ENCODE measurements at places on chromosomes 16 and 17.

GRCh38 chr16:88673716-88674379, 11.0 kb upstream of the MVD start:
- no peak for DNase-seq

- DNase-seq, result no peak
Measured at GRCh38 chr17:866568-867103, 84.5 kb downstream of the MRM3 start.

- DNase-seq, result no peak
Measured at GRCh38 chr16:64061621-64062020, 1060.2 kb downstream of the CDH11 start.

DNA sequence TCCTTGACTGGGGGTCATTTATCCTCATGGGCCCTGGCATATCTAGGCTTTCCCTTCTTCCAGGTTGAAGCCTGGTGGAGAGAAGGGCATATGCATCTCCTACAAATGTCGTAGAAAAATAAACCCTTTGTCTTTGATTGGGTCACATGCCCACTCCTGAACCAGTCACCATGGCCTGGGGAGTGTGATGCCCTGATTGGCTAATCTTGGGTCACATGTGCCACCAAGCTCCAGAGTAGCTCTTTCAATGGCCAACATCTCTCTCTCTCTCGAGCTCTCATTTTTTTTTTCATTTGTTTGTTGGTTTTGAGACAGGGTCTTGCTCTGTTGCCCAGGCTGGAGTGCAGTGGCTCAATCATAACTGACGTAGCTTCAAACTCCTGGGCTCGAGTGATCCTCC, 5.6 kb upstream of the XPO6 start:
- no peak for DNase-seq
